GM19239 (cell line): ENCODE measurements at places on chromosomes 2 and 18.

GRCh38 chr2:227366769-227367426 lies 12.2 kb downstream of the TM4SF20 start:
- no peak for DNase-seq

- no peak for DNase-seq
Measured at GRCh38 chr2:6800553-6800952, 65.2 kb downstream of the CMPK2 start.

DNA sequence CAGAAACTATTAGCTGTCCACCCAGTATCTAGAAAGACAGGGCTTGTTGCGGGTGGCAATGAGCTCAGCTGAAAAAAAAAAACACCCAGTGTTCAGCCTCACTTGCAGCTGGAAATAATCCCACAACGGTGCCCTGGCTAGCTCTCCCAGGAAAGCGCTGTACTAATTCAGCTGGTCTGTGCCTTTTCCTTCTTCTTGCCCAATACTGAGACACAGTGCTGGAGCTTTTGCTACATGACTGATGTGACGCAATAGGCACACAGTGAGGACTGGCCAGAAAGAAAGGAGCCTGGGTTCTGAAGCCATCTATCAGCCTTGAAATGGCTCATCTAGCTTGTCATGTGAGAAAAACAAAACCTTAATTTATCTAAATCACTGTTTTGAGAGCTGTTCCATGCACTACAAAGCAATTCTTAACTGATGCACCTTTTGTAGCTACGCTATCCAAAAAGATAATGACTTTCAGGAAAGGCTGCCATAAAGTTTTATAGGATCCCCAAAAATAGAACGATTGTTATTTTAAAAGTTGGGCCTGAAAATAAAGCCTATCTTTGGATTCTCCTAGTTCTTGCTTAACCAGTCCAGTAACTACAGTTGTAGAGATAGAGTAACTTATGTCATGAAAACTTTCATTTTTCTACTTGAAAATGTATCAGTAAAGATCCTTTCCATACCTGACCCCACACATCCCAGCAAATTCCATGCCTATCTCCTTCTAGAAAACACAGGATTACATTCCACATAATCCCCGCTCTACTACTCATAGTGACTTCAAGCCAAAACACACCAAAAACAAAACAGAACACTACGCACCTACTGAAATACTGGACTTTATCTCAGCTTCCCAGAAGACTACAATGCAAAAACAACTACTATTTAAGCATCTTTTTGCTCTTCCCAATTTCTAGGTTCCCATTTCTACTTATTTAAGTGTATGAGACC lies 15.9 kb downstream of the KIDINS220 start:
- no peak for DNase-seq

DNA sequence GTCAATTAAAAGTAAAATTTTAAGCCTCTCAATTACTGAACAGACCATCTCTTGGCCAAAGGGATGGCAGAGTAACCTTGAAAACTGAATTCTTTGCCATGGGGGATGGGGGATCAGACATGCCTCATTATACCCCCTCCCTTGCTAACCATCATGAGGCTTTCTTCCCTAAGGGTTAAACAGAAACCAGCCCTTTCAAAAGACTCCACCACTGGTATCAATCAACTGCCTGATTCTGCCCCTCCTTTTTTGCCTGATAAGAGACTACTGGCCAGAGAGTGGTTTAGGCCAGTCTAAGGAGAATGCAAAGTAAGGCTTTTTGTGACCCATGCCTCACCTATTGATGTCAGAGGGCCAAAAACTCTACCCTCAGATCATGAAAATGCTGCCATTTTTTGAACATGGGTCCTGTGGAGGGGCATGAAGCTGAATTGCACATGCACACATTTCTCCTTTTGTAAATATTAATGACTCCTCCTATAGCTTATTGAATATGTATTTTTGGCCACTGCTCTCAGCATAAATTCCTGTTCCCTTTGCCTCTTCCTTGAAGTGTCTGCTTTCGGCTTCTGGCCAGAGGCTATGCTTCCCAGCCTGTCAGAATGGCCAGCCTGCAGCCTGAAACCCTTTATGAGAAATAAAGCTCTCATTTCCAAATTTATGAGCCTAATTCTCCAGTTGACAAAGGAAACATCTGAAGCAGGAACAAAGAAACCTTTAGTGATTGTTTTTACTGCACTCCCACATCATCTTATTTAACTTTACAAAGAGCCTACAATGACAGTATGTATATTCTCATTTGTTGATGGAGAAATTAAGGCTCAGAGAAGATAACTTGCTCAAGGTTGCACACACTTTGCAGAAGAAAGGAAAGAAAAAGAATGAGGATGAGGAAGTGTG lies 270.7 kb upstream of the CELF4 start:
- DNase-seq: no peak

DNA sequence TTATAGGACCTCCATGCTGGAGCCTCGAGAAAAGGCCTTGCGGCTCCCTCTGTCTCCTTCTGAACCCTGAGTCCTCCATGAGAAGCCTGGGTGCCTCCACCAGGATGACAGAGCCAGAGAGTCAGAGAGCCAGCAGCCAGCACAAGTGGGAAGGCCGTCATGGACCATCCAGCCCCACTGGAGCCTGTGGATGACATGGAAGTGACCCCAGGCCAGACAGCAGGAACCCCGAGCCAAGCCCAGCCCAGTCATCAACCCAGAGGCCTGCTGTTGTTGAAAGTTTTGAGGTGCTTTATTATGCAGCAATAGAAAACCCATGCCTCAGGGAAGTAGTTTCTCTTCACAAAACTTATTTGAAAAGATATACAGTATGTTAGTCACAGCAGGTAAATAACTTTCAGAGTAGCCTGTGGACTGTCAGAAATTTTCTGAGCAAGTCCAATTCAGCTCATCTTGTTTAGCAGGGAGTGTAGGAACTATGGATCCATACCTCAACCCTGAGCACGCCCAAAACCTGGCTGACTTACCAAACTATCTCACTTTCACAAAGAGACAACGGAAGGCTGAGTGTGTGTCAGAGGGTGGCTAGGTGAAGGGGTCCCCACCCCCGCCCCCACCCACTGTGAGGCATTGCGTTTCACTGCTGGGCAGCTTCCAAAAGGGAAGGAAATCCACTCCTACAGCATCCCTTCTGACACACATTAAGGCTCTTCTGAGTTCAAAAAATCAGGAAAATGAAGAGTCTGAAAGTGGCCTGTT lies 79.9 kb upstream of the NDUFV2 start:
- no peak for DNase-seq

DNA sequence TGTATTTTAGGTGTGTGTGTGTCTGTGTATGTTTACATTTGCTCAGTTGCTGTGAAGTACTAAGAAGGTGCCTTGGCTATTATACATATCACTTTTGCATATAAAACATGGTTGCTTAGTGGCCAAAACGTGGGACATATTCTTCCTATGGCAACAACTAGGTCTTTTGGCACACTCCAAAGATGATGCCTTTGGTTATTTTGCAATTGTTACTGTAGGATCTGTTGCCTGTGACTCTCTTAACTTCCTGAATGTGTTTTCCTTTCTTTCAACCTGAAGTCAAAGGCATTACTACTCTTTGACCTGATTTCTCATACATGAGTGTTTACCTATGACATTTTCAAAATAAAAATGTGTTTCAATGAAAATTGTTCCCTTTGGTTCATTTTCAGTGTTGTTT lies 160.5 kb downstream of the UBE2E3 start:
- DNase-seq: no peak

DNA sequence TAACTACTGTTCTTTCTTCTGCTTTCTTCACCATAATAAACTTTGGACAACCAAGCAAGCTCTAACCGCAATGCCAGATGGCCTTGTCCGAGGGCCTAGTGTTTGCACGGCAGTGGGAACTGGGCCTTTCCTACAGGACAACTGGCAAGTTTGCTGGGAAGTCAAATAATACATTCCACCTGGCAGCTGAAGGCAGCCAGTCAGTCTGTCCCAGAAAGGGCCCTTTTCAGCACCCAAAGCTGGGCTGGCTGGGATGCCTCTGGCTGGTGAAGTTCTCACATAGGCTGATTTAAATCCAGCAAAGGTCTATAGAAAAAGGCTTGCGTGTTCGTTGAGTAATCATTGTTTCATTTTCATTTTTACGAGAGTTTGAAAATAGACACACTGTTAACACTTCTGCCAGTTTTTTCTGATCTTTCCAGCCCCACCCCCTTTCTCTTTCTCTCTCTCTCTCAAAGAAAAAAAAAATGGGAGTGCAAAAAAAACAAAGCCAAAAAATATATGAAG lies 110.0 kb upstream of the EPAS1 start:
- DNase-seq: peak; percentile 72

DNA sequence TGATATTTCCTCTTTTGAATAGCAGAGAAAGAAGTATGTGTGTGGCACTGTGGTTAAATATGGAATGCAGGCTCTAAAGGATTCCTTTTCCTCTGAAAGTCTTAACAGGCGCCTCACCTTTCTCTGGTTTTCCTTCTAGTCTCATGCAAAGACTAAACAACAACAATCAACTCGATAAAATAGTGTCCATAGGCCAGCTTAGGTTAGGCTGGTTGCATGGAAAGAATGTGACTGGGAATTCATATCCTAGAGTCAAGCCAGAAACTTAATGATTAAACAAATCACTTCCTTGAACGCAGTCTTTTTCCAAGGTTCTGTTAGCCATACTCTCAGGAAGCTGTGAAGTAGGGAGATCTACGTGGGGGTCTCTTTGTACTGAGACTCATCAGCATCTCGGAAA lies 800.8 kb upstream of the ID2 start:
- no peak for DNase-seq

DNA sequence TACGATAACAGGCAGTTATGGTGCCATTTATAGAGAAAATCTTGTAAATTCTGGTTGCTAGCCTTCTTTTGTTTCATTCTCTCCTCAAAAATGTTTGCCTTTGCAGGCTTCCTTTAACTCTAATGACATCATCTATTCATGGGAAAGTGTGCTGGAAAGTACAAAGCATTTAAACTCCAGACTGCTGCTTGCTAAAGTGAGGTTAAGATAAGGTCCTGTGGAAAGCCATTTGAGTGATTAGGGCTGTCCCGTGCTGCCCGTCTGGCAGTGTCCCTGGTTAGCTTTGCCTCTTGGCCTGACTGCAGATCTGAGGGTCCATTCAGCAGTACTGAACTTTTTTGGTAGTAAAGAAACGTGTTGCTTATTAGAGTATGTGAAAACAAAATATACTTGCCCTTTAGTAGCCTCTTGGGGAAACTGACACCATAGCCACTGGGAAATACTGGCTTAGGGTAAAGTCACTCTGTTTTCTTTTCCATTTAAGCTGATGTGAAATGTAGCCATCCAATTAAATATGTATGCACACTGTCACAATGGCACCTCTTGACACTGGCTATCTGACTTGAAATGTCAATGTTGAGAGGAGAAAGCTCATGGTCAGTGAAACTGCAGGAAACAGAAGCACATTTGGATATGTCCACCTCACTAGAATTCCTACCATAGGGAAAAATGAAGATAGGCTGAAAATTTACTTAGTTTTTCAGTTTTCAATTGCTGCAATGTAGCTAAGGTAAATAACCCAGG lies 321.5 kb downstream of the SLC8A1 start:
- no peak for DNase-seq
